ENCODE measurements at places on chromosomes 3 and 15.

DNA sequence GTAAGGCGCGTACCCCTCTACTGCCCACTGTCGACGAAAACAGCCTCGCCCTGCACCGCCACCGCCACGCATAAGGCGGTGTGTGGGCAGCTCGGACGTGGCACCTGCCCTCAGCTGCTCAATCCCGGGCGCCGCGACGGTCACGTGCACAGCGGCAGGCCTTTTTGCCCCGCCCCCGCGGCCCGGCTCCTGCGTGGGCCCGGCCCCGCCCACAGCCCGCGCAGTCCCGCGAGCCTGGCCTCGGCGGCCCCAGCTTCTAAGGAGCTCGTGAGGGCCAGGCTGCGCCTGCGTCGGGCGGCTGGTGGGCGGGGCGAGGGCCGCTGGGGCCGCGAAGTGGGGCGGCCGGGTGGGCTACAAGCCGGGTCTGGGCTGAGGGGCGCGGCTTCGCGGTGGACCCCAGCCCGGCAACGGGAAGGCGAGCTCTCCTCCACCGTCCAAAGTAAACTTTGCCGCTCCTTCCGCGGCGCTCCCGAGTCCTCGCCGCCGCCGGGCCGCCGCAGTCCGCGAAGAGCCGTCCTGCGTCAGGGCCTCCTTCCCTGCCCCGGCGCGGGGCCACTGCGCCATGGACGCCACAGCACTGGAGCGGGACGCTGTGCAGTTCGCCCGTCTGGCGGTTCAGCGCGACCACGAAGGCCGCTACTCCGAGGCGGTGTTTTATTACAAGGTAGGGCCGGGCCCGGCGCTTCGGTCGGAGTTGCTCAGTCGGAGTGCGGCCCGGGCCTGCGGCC is at the start of gene CAPN7:
TSS of gene CAPN7 (plus strand) at position 313 of the 728 bp plus-strand sequence. CDS start at position 563, 250 bp downstream.
- no peak for DNase-seq

DNA sequence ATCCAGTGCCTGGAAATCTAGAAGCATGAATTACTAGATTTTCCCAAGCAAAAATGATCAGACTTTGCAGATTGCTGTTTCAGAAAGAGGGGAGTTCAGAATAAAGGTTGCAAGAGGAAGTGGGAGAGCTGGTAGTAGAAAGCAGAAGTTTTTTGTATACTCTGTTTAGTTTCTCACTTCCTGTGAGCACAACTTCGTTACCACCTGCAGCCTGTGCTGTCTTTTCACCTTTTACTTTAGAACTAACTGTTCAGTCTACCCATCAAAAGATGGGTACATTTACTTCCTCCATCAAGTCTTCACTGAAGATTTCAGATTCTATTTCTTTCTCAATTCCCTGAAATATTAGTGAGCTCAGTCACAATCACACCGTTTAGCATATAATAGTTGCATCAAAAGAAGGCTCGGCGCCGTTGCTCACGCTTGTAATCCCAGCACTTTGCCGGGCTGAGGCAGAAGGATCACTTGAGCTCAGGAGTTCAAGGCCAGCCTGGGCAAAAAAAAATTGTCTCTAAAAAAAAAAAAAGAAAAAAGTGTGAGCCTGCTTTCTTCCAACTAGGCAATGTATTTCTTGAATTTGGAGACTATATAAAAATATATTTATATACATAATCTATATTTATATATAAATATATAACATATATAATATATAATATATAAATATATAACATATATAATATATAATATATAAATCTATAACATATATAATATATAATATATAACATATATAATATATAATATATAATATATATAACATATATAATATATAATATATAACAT is 1.8 kb upstream of the CEP97 start:
- DNase-seq: no peak

GRCh38 chr15:68364028-68364659 is 67.8 kb downstream of the ITGA11 start:
- DNase-seq: no peak

- DNase-seq: peak; percentile 93
Measured at GRCh38 chr3:24401090-24401810, 93.4 kb downstream of the THRB start.

- DNase-seq: no peak
Measured at GRCh38 chr15:78210349-78210717, 24.0 kb downstream of the ACSBG1 start.

DNA sequence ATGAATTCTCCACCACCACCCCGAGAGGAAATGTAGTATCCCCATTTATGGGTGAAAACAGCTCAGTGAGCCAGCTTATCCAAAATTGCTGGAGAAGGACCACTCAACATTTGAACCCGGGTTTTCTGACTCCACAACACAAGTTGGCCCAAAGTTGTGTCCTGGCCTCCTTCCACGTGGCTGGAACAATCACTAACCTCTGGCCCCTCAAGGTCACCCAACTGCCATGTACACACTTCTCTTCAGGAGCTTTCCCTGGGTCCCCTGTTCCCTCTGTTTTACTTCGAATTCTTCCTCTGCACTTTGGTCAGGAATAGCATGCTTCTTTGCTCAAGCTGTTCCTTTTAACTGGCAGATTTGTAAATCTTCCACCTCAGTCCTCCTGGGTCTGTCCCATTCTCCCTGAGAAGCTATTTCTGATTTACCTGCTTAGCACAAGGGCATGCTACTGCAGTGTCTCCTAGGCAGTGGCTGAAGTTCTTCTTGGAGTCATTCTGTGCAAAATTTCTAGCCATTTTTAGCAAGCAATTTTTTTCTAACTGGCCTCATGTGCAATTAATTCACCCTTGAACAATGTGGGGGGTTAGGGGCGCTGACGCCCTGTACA is 39.2 kb downstream of the TRIM71 start:
- DNase-seq: no peak

- DNase-seq: no peak
Measured at GRCh38 chr3:4071481-4072184, 231.5 kb upstream of the SETMAR start.

GRCh38 chr3:180538493-180538892 is 63.5 kb upstream of the TTC14 start:
- DNase-seq: no peak

DNA sequence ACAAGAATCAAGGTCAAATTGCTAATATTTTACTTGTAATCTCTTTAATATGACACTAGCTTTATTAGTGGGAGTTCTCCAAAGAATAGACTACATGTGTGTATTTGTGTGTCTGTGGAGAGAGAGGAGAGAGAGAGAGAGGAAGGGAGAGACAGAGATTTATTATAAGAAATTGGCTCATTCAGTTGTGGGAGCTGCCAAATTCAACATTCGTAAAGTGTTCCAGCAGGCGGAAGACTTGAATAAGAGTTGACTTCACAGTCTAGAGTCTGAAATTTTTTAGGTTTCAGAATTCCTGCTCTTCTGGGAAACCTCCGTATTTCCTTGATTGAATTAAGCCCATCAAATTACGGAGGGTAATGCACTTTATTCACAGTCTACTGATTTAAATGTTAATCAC is 4.7 kb upstream of the CLDN1 start:
- no peak for DNase-seq

Data from NCI-H748 treated with DMSO at 0.1 percent for 48 hours (cell line).